ENCODE measurements at places on chromosomes 3 and 15.

DNA sequence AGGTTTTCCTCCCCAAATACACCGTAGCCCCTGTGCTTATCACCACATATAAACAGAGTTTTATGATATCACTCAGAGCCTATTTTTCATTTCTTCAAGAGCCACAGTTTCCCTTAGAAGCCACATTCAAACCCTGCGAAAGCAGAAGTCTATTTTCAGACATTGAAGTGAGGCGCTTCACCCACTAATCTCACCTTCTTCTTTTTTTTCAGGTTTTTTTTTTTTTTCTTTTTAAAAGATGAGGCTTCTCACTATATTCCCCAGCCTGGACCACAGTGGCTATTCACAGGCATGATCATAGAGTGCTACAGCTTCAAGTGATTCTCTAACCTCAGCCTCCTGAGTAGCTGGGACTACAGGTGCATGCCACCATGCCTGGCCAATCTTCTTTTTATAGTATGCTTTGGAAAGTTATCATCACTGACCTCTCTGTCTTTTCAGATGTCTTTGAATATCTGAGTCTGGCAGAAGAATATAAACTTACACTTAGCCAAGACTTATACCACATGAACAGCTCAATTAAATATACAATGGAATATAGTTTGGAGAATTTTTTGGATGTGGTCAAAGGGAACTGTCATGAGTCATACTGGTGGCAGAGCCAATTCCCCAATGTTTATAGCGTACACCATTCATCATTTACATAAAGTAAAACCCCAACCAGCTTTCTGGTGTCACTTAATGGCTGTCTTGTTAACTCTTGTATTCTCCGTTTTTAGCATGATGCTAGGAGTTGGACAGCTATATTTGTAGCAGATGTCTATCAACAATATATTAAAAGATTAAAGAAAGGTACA lies 59.7 kb upstream of the CCDC50 start:
- no peak for DNase-seq

- no peak for DNase-seq
Measured at GRCh38 chr3:153349108-153349499, 187.1 kb downstream of the RAP2B start.

DNA sequence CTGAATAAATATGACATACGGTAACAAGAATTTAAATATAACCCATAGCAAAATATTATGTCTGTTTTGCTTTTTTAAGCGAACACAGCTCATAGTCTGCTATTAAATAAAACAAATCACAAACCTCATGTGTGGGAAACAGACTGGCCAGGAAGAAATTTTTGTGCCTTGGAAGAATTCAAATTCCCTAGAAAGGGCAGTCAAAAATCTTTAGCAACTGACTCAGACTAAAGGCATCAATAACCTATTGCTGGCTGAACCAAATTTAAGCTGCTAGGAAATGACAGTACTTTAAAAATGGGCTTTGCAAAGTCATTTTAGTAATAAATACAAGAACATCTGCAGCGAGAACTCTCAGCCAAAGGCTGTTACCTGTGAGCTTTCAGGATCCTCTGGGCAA lies 151.4 kb downstream of the PLD1 start:
- DNase-seq = no peak

DNA sequence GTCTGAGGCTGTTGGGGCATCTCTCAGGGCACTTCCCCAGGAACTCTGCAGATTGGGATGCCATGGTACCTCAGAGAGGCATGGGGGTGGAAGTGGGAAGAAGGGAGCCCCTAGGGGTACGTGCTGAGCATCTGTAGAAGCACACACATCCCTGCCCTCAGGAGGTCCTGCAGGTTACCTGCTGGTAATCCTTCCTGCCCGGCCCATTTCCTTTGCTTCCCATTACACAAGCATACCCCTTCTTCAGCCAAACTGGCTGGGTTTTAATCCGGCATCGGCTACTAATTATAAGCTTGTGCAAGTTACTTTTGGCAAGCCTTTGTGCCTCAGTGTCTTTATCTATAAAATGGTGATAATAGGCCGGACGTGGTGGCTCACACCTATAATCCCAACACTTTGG lies 3.1 kb upstream of the SMAD6 start:
- no peak for DNase-seq

DNA sequence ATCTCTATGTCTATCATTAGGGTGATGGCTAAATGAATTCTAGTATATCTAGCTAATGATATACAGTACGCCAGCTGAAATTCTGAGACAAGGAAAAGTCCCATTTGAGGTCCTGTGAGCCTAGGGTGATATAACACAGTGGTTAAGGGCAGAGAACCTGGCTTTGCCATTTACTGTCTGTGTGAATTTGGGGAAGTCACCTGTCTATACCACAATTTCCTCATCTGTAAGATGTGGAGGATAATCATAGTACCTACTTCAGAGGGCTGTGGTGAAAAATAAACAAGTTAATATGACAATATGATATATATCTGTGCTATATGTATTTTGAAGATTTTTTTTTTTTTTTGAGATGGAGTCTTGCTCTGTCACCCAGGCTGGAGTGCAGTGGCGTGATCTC lies 9.8 kb upstream of the ANKDD1A start:
- no peak for DNase-seq

DNA sequence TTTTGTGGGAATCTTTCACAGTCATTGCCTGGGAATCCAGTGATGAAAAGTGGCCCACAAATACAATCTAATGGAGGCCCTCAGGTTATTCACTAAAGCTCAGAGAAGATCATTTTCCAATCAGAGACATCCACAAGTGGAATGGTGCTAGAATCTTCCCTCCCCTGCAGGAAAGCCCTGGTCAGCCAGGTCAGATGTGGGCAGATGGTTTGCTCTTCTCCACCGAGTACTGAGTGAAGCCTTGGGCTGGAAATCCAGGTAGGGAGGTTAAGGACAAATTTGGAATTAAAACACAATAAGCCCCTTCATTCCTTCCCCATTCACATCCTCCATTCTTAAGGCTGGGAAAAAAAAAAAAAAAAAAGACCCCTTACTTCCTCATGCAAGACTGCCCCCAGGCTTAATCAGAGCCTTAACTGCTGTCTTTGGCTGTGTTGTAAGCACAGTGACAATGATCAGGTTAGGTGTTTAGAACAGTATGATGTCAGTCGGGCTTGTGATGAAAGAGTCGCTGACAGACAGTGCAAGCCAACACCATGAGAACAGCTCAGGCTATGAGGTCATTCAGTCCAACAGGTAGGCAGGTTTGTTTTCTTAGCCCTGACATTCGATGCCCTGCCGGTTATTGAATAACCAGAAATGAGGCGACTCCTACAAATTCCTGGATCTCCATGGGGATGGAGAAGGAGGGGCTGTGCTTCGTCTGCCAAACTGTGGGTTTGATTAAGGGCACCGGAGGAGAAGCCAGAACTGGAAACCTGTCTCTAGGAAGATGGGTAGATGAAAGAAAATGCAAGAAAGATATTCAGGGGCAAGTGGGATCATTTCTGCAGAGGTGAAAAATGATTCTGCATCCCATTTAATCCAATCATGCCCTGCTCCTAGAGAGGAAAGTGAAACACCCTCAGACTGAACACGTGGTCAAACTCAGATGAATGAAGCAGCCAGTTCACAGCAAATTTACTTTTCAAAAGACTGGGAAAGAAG lies 23.5 kb upstream of the HES1 start:
- peak; percentile 50 for DNase-seq

- DNase-seq = no peak
Measured at GRCh38 chr3:77040926-77041722, 1.2 kb downstream of the ROBO2 start.

DNA sequence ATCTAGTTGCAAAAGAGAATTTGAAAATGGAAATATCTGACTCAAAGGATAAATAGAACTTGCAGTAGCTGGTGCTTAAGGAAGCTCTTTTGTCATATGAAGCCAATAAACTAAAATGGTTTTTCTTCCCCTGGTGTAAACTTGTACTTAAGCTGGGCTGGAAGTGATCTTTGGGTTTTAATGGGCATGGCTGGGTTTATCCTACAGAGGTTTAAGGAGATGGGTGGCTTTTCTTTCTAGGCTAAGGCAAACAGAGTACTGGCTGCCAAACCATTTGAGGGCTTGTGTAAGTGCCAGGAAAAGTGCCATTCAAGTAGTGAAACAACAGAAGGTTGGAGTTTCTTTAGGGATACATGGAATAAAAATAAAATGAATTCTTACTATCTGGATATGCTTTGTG lies 12.1 kb upstream of the UTS2B start:
- no peak for DNase-seq

DNA sequence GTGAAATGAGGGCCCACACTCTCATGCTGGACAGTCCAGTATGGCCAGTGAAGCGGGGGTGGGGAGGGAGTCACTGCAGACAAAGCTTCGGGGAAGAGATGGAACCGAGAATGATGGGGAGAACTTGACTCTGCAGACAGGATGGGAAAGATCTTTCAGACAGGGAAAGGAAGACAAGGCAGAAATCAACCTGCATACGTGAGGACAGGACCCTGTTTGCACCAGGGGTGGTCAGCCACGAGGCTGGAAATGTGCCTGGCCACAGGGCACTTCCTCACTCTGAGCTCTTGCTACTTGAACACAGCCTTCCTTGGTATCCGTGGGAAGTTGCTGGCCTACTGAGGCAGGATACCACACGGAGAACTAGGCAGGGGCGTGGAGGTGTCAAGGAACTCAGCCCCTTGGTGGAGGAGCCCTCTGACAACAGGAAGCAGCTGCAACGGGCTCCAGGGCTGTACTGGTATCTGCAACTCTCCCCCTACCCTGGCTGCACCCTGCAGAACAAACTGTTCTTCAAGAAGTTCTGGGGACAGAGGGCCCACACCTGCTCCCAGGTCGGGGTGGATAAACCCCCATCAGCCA lies 9.3 kb upstream of the SRP14 start:
- no peak for DNase-seq

GRCh38 chr15:29031502-29032228 lies 145.9 kb downstream of the APBA2 start:
- no peak for DNase-seq

- DNase-seq = no peak
Measured at GRCh38 chr3:187782006-187782405, 36.7 kb upstream of the BCL6 start.

DNA sequence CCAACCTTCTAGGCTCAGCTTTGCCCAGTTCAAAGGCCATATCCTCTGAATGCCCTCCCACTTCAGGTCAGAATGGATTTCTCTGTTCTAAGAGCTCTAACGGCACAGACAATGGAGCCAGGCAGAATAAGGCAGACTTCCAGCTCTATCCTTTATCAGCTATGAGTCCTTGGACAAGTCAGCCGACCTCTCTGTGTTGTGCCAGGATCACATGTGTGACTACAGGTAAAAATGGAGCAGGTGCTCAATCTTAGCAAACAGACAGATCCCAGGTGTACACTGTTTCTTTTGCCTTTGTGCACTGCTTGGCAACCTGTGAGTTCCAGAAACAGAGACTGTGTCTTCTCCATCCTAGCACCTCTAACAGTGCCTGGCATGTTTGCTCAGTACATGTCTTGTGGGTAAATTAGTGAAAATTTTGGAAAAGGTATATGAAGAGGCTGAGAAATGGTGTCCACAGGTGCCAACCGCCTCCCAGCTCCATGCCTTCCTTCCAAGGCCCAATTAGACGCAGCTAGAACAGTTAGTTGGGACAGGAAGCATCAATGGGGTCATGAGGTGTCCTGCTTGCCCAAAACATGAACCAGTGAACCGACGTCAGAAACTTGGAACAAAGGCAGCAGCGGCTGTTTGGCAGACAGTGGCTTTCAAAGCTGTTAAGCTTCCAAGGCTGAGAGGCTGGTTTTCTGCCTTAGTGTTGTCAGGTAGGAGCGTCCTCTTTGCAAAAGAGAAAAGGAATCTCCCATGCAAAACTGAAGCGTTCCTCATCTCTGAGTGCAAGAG lies 28.7 kb downstream of the TLE3 start:
- no peak for DNase-seq

- peak; percentile 57 for DNase-seq
Measured at GRCh38 chr3:184361932-184362667, 590 bp downstream of the POLR2H start.

- DNase-seq = no peak
Measured at GRCh38 chr15:80721476-80721875, 26.4 kb downstream of the ABHD17C start.

DNA sequence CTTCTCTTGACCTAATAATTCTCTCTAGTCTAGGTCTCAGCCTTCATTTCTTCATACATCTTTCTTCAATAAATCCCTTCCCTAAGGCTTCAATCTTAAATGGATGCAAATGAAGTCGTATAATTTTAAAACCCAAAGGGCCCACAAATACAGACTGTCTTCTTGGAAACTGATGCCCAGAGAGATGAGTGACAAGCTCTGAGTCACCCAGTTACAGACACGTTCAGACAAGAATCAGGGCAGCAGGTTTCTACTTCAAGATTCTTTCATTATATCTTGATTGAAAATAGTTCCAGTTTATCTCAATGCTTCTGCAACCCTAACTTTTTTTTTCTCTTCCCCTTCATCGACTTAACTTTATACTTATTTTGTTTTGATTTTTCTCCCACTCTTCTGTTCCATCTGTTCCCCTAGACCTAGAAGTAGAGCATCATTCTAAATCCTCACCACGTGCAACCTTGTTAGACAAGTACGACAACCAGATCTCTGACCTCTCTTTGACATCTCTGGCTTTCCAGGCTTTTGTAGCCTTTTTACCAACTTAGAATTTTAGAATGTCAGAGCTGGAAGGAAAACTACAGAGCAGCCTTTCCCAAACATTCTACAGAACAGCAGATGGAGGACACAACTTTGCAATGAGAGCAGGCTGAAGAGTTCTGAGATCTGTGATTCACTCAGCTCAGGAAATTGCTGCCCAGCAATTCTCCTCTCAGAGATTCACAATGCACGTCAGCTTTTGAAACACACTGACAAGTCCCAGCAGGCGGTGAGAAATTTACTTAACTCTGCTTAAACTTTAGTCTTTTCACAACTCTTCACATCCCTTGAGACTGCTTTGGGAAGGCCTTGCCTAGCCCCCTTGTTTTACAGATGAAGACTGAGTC lies 25.3 kb downstream of the NCEH1 start:
- DNase-seq = no peak

- no peak for DNase-seq
Measured at GRCh38 chr15:32818758-32819447, 101.1 kb downstream of the GREM1 start.

GRCh38 chr3:141248064-141248463 lies 16.4 kb downstream of the PXYLP1 start:
- no peak for DNase-seq

- no peak for DNase-seq
Measured at GRCh38 chr3:147403511-147403910, 2.8 kb downstream of the ZIC4 start.

- DNase-seq = no peak
Measured at GRCh38 chr3:190695225-190695624, 167.3 kb downstream of the GMNC start.

DNA sequence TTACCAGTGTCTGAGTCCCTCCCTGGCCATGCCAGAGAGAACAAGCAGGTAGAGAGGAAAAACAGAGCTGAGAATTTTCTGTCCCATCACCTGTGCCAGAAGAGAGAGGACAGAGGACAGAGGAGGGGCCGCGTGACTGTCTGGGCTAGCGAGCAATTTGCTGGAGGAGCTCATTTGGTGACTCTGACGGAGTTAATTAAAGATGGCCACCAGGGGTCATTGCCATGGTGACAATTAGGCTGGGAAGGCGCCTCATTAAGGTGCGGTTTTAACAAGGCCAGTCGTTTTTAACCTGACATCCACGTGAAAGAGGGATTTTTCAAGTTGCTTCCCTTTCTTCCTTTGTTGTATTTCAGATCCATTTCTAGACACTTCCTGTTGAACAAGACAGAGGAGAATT lies 72.4 kb downstream of the RHCG start:
- DNase-seq = no peak

GRCh38 chr3:194536871-194537637 lies 50.3 kb upstream of the ATP13A3 start:
- no peak for DNase-seq

- no peak for DNase-seq
Measured at GRCh38 chr15:31127596-31128261, 26.2 kb upstream of the TRPM1 start.

Measured in ELF-1 (cell line).